ENCODE measurements at places on chromosomes 5 and 9.

GRCh38 chr5:97417986-97418385 is 234.9 kb upstream of the RIOK2 start:
- DNase-seq = no peak

DNA sequence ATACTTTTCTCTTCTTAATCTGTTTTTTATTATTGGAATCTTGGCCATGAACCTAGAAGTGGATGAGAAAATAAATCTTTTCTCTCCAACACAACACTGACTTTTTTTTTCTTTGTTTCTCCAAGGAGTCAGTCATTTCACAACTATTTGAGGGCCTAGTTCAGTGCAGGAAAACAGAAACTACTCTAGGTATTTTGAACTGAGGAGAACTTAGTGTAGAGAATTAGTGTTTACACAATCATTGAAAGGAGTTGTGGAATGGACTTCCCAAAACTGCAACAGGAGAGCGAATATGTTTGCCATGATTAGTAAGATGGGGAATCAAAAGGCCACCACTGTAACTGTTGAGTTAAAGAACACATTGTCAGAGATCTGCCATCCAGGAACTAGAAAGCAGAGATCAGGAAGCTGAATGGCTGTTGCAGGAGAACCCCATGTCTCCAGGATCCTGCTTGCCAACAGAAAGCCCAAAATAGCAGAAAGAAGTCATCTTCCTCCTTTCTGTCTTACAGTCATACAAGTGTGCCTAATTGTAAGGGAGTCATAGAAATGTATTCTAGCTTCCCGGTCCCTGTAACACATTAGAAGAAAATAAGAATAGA is 20.3 kb upstream of the PCDH1 start:
- DNase-seq = no peak

DNA sequence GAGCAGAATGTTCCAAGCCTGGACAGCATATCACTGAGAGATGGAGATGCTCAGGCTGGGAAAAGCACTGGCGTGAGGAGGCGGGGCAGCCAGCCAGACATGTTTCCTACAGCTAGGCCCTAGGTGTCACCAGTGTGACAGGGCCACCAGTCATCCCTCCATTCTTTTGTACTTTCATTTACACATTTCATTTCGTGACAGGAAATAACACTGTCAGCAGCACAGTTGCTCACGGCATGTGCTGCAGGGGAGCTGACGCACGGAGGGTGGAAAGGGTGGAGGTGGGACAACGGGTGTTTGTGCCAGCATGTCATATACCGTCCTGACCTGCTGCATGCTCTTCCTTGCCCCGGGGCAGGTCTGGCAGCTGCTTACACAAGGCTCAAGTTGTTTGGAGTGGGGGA is 14.8 kb upstream of the CEMIP2 start:
- DNase-seq = peak; percentile 89

- no peak for DNase-seq
Measured at GRCh38 chr9:78212868-78213267, 23.0 kb upstream of the CEP78 start.

- no peak for DNase-seq
Measured at GRCh38 chr5:33032271-33033070, 321.4 kb downstream of the NPR3 start.

GRCh38 chr9:88920645-88921044 is 70.6 kb upstream of the S1PR3 start:
- no peak for DNase-seq

GRCh38 chr5:103166706-103167105 is 46.6 kb downstream of the PPIP5K2 start:
- DNase-seq = no peak

GRCh38 chr9:69253057-69253456 is 72.0 kb upstream of the ENTREP1 start:
- DNase-seq = no peak

DNA sequence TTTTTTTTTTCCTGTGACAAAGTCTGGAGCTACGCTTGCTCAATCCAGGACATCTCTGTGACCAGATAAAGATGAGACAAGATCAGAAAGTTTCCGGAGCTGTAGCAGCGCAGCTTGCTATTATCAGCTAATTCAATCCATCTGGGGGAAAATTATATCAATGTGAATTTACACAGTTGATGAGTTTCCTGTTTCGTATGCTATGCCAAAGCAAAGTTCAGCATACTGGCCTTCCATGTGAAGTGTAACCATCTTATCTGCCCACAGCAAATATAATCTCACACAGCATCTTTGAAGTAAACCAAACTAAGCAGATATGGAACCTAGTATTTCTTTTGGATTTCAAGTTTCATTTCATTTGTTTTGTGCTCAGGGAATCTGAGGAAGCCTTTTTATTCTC is 1767.7 kb downstream of the EFNA5 start:
- DNase-seq = no peak

DNA sequence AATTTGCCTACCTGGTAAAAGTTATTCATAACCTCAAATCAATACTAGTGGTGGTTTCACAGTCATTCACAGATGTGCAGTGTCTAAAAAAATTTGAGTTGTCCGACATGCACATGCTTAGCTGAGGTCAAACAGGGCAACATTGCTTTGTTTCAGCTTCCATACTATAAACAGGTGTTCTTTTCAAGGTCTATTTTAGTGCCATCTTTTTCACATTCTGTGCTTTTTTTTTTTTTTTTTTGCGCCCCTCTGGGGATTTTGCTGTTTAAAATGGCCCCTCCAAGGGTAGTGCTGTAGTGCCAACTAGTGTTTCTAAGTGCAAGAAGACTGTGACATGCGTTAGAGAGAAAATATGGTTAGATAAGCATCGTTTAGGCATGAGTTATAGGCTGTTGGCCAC is 14.5 kb downstream of the PHAX start:
- DNase-seq = no peak

GRCh38 chr9:137147793-137148160 is 8.8 kb downstream of the GRIN1 start:
- DNase-seq = no peak

GRCh38 chr5:94240993-94241651 is 377.3 kb downstream of the KIAA0825 start:
- DNase-seq = no peak

DNA sequence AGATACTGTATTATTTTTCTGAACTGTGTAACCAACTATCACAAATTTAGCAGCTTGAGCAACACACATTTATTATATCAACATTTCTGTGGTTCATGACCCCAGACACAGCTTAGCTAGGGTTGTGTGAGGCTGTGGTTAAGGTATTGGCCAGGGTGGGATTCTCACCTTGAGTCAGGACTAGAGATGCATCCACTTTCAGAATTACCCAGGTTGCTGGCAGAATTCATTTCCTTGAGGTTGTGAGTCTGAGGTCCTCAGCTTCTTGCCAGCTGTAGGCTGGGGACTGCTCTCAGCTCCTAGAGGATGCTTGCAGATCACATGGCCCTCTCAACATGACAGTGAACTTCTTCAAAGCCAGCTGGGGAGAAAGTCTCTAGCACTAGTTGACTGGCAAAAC is 122.5 kb upstream of the RASGRF2 start:
- no peak for DNase-seq

DNA sequence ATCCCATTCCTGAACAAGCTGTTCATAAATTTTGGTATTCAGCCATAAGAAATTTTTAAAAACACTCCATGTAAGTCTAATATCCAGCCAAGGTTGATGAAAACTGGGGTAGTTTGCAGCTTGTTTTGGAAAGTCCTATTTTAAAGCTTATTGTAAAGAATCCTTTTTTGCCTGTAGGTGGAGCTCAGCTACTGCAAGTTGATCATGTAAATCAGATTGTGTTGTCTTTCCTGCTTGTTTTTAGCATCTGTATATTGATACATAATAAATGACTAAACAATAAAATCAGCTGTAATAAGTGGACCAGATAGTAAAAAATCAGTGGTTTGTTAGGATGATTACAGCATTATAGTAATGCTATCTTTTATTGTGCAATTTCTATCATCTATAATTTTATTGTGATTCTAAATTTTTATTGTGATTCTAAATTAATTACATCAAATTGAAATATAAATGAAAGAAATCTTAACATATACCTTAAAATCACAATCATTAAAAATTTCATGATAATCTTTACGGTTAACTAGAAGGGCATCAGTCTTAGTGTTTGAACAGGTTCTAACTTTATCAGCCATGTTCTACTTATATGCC is 42.4 kb downstream of the CWC27 start:
- DNase-seq = peak; percentile 14

- DNase-seq = no peak
Measured at GRCh38 chr5:32942225-32942989, 231.3 kb downstream of the NPR3 start.

- no peak for DNase-seq
Measured at GRCh38 chr9:99019510-99020331, 76.0 kb downstream of the COL15A1 start.

- no peak for DNase-seq
Measured at GRCh38 chr5:65862384-65862783, 64.0 kb upstream of the ERBIN start.

GRCh38 chr5:168646335-168646734 is 67.2 kb upstream of the PANK3 start:
- DNase-seq = no peak

- no peak for DNase-seq
Measured at GRCh38 chr5:39650008-39650762, 225.4 kb upstream of the DAB2 start.

GRCh38 chr9:109912082-109912582 is 132.1 kb downstream of the PALM2AKAP2 start:
- no peak for DNase-seq

GRCh38 chr5:81826128-81826527 is 75.2 kb upstream of the SSBP2 start:
- DNase-seq = no peak

Measured in CD4-positive, alpha-beta T cell treated with Interleukin-6 at 100 ng/mL for 8 hours (primary cell).